ENCODE measurements at places on chromosomes 2 and 18.

GRCh38 chr2:154960802-154961583 lies 262.5 kb downstream of the KCNJ3 start:
- H3K27me3 ChIP-seq, result no peaks in the 10 kb centered on the region
- H3K36me3 ChIP-seq, result no peaks in the 10 kb centered on the region
- H3K4me3 ChIP-seq, result no peak overlapping the region
- H3K27ac ChIP-seq, result no peak overlapping the region
- DNase-seq, result no peak

DNA sequence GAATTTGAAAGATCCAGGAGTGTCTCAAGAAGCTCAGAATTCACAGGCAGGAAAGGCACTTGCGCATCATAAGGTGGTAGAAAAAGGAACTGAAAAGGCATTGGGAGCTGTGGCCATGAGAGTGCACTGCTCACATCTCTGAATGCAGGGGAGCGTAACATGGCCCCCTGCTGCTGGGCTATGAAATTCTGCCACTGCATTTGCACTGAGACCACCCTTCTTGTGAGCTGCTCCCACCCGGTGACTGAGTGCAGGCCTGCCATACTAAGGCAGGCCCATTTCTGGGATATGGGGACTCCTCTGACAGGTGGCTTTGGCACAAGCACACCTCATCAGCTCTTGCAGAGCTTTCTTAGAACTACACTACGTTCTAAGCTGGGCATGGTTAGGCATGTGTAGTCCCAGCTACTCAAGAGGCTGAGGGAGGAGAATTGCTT lies 25.3 kb upstream of the STARD7 start:
- H3K4me3 ChIP-seq, result no peak overlapping the region
- DNase-seq, result no peak
- H3K36me3 ChIP-seq, result no peaks in the 10 kb centered on the region
- no peak overlapping the region for H3K27ac ChIP-seq
- no peaks in the 10 kb centered on the region for H3K4me1 ChIP-seq
- H3K27me3 ChIP-seq, result no peaks in the 10 kb centered on the region

DNA sequence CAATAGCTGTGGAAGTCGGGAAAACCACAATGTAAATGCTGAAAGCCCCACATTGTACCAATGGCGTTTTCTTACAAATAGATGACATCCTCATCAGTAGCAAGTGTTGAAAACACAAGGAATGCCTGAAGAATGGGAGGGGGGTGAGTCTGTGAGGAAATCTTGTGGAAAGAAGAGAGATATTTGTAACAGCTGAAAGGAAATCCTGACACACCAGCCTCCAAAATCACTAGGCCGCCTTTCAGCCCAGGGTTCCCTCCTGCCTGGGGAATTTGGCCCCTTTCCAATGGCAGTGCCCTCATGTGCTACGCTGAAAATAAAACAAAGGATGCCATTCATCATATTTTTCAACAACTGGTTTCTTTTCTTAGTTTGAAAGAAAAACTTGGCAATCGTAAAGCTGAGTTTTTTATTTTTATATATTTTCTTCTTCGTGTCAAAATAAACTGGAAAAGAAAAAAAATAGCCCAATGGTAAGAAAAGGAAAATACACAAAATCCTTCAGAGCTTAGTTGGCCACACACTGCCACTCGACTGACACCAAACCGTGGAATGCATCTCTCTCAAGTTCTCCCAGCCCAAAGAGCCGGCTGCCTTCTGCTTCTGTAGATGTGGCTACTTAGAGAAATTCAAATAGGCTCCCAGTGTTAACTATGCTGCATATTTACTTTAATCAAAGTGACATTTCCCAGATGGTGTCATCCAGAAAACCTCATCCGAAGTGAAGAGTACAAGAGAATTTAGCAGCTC lies 52.0 kb downstream of the FTCDNL1 start:
- H3K4me3 ChIP-seq, result no peak overlapping the region
- H3K27ac ChIP-seq, result no peak overlapping the region
- DNase-seq, result no peak
- no peaks in the 10 kb centered on the region for H3K36me3 ChIP-seq
- H3K27me3 ChIP-seq, result no peaks in the 10 kb centered on the region
- H3K4me1 ChIP-seq, result no peaks in the 10 kb centered on the region

- no peaks in the 10 kb centered on the region for H3K4me1 ChIP-seq
- H3K27ac ChIP-seq, result no peak overlapping the region
- no peak overlapping the region for H3K4me3 ChIP-seq
- H3K36me3 ChIP-seq, result no peaks in the 10 kb centered on the region
- H3K27me3 ChIP-seq, result no peaks in the 10 kb centered on the region
Measured at GRCh38 chr2:124824441-124824840, 799.4 kb downstream of the CNTNAP5 start.

- H3K27me3 ChIP-seq, result no peaks in the 10 kb centered on the region
- H3K4me1 ChIP-seq, result no peaks in the 10 kb centered on the region
- no peak overlapping the region for H3K4me3 ChIP-seq
- H3K36me3 ChIP-seq, result no peaks in the 10 kb centered on the region
- H3K27ac ChIP-seq, result no peak overlapping the region
Measured at GRCh38 chr2:134306521-134306920, 52.6 kb downstream of the MGAT5 start.

DNA sequence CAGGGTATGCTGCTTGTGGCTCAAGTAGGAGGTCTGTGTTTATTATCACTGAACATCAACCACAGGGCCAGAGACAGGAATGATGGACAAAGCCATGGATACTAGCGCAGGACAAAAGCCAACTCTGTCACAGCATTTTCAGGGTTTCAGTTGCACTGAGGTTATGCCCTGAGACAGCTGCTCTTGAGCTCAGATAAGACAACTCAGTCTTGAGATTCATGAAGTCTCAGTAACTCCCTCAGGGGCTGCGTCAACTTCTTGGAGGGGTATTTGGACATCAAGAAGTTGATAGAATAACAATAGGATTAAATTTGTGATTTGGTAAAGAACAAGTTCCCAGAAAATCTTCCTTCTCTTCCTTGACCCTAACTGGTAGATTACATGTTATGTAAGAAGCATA lies 287.0 kb upstream of the SLC14A2 start:
- no peaks in the 10 kb centered on the region for H3K36me3 ChIP-seq
- no peaks in the 10 kb centered on the region for H3K27me3 ChIP-seq
- H3K27ac ChIP-seq, result peak overlapping the region; percentile 52
- H3K4me1 ChIP-seq, result peaks cover 4% of the 10 kb centered on the region

- DNase-seq, result no peak
- H3K4me3 ChIP-seq, result no peak overlapping the region
- H3K27ac ChIP-seq, result no peak overlapping the region
- H3K36me3 ChIP-seq, result no peaks in the 10 kb centered on the region
- H3K4me1 ChIP-seq, result no peaks in the 10 kb centered on the region
- H3K27me3 ChIP-seq, result no peaks in the 10 kb centered on the region
Measured at GRCh38 chr2:5123582-5124196, 568.5 kb upstream of the SOX11 start.

- no peak overlapping the region for H3K4me3 ChIP-seq
- no peaks in the 10 kb centered on the region for H3K36me3 ChIP-seq
- H3K27me3 ChIP-seq, result no peaks in the 10 kb centered on the region
- no peak for DNase-seq
- H3K27ac ChIP-seq, result no peak overlapping the region
Measured at GRCh38 chr2:104385743-104386142, 468.2 kb upstream of the POU3F3 start.

DNA sequence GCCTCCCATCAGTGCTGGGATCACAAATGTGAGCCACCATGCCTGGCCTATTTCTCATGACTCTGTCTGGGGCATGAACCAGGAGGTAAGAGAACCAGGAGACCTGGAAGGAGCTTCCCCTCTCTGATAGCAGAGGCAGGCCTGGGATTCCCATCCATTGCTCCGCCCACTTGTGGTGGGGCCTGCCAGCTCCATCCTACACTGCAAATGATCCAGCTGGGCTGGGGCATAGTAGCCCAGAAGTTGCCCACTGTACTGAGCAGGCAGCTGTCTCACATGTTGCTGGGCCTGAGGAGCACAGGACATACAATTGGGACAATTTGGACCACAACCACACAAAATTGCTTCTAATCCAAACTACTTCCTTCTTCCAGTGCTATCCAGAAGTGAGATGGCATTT lies 91.0 kb downstream of the MARCHF4 start:
- H3K36me3 ChIP-seq, result no peaks in the 10 kb centered on the region
- H3K4me1 ChIP-seq, result no peaks in the 10 kb centered on the region
- no peaks in the 10 kb centered on the region for H3K27me3 ChIP-seq

- no peaks in the 10 kb centered on the region for H3K36me3 ChIP-seq
- H3K27ac ChIP-seq, result no peak overlapping the region
- no peaks in the 10 kb centered on the region for H3K27me3 ChIP-seq
- no peaks in the 10 kb centered on the region for H3K4me1 ChIP-seq
- H3K4me3 ChIP-seq, result no peak overlapping the region
Measured at GRCh38 chr18:60021556-60021955, 121.8 kb downstream of the PMAIP1 start.

GRCh38 chr2:148517822-148518221 lies 126.7 kb upstream of the EPC2 start:
- no peak overlapping the region for H3K27ac ChIP-seq
- H3K27me3 ChIP-seq, result no peaks in the 10 kb centered on the region
- no peaks in the 10 kb centered on the region for H3K4me1 ChIP-seq
- H3K36me3 ChIP-seq, result no peaks in the 10 kb centered on the region
- DNase-seq, result no peak

DNA sequence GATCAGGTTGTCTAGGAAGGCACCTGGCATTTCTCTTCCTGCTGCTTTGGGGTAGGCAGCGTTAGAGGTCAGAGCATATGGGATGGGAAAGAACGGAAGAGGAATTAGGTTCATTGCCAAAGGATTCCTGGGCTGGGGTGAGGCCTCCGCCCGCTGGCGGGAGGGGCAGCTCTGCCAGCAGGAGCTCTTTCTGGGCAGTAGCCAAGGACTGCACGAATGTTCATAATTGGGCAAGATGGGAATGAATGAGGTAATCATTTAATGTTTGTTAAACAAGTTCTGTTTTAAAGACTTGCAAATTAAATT lies 253.9 kb downstream of the AGAP1 start:
- DNase-seq, result no peak
- H3K36me3 ChIP-seq, result no peaks in the 10 kb centered on the region
- no peaks in the 10 kb centered on the region for H3K4me1 ChIP-seq
- H3K4me3 ChIP-seq, result no peak overlapping the region

GRCh38 chr2:33077844-33078243 lies 131.1 kb downstream of the LTBP1 start:
- H3K27ac ChIP-seq, result no peak overlapping the region
- H3K4me1 ChIP-seq, result no peaks in the 10 kb centered on the region
- no peak for DNase-seq
- no peaks in the 10 kb centered on the region for H3K27me3 ChIP-seq
- no peaks in the 10 kb centered on the region for H3K36me3 ChIP-seq

DNA sequence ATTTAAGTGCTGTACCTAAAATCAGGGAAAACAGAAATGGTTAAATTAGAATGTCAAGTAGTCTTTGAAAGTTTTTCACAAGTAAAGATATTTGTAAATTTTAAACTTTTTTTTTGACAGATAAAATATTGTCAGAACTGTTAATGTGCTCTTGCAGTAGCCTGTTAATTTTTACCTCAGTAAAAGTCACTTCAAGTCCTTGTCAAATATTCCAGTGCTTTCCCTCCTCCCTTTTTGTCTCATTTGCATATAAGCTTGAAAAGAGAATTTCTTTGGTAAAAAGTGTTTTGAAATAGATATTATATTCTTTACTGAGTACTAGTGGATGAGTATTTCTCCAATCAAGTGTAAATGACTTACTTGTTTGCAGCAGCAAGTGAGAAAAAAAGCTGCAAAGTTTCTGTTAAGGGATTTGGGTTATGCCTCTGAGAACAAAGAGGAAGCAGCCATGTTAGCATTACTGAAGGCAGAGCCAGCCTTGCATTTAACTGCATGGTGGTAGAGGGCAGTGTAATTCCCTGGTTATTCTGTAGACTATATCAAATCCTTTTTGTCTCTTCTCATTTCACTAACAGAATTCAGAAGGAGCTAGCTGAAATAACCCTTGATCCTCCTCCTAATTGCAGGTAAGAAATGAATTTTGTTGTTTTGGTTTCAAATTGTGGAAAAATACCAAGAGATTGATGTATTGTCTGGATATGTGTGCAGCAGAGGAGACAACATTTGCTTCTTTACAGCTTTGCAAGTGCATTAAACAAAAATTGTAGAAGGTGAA lies 3.2 kb downstream of the UBE2E3 start:
- H3K27ac ChIP-seq, result no peak overlapping the region
- no peaks in the 10 kb centered on the region for H3K36me3 ChIP-seq
- H3K4me1 ChIP-seq, result peaks cover 13% of the 10 kb centered on the region
- H3K27me3 ChIP-seq, result no peaks in the 10 kb centered on the region
- DNase-seq, result no peak

GRCh38 chr2:20291106-20291564 lies 59.5 kb downstream of the PUM2 start:
- H3K27ac ChIP-seq, result no peak overlapping the region
- no peaks in the 10 kb centered on the region for H3K27me3 ChIP-seq
- DNase-seq, result no peak
- H3K4me1 ChIP-seq, result no peaks in the 10 kb centered on the region
- H3K36me3 ChIP-seq, result no peaks in the 10 kb centered on the region

DNA sequence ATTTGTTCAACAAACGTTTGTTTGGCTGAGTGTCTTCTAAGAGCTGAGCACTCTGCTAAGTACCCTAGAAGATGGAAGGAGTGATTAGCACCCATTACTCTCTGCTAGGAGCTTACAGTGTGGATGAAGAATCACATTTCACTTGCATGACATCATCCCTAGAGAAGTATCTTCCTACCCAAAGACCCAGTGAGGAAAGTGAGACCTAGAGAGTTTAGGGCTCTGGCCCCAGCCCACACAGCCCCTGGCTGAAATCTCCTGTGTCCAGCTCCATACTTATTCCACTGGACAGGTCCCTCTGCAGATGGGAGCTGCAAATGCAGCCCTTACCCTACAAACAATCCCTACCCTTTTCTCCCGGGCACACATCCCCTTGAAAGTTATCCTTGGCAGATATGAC lies 26.8 kb upstream of the EPAS1 start:
- no peaks in the 10 kb centered on the region for H3K4me1 ChIP-seq
- H3K27ac ChIP-seq, result no peak overlapping the region
- no peak for DNase-seq

GRCh38 chr2:189375842-189376241 lies 65.4 kb upstream of the WDR75 start:
- no peaks in the 10 kb centered on the region for H3K36me3 ChIP-seq
- H3K27me3 ChIP-seq, result no peaks in the 10 kb centered on the region
- H3K4me3 ChIP-seq, result no peak overlapping the region
- DNase-seq, result no peak

GRCh38 chr2:29295845-29296244 lies 180.6 kb downstream of the CLIP4 start:
- DNase-seq, result no peak
- H3K36me3 ChIP-seq, result no peaks in the 10 kb centered on the region
- H3K27me3 ChIP-seq, result no peaks in the 10 kb centered on the region
- no peaks in the 10 kb centered on the region for H3K4me1 ChIP-seq

DNA sequence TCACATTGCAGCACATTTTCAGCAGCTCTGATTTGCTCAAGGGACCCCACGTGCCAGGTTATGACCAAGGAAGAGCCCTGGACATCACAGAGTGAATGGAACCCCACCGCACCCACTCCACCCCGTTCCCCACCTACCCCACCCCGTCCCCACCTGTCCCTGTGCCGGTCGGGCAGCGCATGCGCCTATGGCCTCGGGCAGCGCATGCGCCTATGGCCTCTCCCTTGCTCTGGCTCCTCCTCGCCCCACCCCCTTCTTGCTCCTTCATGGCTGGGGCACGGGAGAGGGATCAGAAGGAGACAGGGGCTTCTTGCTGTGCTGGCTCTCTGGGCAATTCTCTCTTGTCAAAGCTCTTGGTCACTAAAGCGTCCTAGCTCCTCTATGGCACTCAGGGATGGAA lies 371.8 kb upstream of the HS6ST1 start:
- no peaks in the 10 kb centered on the region for H3K4me1 ChIP-seq
- H3K4me3 ChIP-seq, result no peak overlapping the region
- H3K27me3 ChIP-seq, result no peaks in the 10 kb centered on the region

Data from uterus (tissue), 4 donors.